ENCODE measurements at places on chromosomes 6 and 20. TPM values are rescaled to one million over a fixed set of nuclear protein-coding genes. Genes with fewer than 3 reads are reported as not detected.
A peak's percentile ranks its signal among the peaks of the same experiment; 100 is the strongest.

Gene PROKR2
- 5.9 TPM for total RNA-seq

Gene B4GALT5
- 49.7 TPM for total RNA-seq

Gene TRIM31
- 1.8 TPM for total RNA-seq

Gene MOCS3
- total RNA-seq, result 8.2 TPM

Gene CALHM5
- 0.10 TPM for total RNA-seq

Gene LIME1
- 6.3 TPM for total RNA-seq

Gene CDSN
- not detected for total RNA-seq

GRCh38 chr20:24027229-24027628 is 38.6 kb upstream of the GGTLC1 start:
- peaks cover 1% of the 10 kb centered on the region for H3K4me1 ChIP-seq
- H3K4me3 ChIP-seq, result no peak overlapping the region
- no peak for DNase-seq
- H3K36me3 ChIP-seq, result no peaks in the 10 kb centered on the region

DNA sequence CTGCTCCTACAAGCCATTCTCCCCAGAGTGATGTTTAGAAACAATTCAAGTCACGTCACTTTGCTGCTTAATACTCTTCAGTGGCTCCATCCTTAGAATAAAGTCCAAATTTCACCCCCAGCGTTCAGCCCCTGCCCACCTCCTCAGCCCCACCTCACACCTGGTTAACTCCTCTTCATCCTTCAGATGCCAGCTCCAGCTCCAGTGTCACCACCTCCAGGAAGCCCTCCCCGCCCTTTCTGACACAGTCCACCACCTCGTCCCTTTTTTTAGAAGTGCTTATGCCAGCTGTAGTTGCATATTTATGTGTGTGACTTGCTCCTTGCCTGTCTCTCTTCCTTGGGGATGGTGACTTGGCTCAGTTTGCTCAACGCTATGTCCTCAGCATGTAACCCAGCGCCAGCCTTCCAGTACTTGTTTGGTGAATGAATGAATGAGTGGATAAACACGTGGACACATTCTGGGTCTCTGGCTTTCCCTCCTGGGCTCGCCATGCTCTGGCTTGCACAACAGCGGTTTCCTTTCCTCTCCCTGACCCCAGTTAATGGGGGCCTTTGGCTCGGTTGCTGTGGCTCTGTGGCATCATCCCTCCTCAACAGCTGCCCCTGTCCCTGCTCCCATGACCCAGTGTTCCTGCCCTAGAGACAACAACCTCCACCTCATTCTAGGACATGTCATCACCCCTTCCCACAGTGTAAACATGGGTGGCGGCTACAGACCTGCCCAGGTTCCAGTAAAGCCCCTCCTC is 3.7 kb upstream of the IP6K3 start:
- no peaks in the 10 kb centered on the region for H3K36me3 ChIP-seq
- H3K4me1 ChIP-seq, result peaks cover 35% of the 10 kb centered on the region
- H3K27ac ChIP-seq, result no peak overlapping the region
- H3K4me3 ChIP-seq, result no peak overlapping the region

DNA sequence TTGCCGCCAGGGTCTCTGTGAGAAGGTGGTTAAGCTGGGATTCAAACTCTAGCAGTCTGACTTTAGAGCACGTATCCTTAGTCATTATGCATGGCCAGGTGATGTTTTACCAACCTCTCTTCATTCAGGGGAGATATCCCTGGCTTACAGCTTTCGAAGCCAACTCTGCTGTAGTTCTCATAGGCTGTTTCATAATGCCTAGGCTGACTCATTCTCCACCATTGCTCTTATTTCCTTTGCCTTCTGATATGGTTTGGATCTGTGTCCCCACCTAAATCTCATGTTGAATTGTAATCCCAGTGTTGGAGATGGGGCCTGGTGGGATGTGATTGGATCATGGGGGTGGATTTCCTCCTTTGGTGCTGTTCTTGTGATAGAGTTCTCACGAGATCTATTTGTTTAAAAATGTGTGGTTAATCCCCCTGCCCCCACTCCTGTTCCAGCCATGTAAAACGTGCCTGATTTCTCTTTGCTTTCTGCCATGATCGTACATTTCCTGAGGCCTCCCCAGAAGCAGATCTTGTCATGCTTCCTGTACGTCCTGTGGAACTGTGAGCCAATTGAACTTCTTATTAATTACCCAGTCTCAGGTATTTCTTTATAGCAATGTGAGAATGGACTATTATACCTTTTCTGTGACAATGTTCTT is 94.6 kb upstream of the MAN1A1 start:
- H3K4me1 ChIP-seq, result peaks cover 13% of the 10 kb centered on the region
- H3K27me3 ChIP-seq, result no peaks in the 10 kb centered on the region
- DNase-seq, result no peak
- H3K36me3 ChIP-seq, result no peaks in the 10 kb centered on the region
- no peak overlapping the region for H3K27ac ChIP-seq

- no peak for DNase-seq
- peaks cover 4% of the 10 kb centered on the region for H3K4me1 ChIP-seq
- no peaks in the 10 kb centered on the region for H3K36me3 ChIP-seq
- no peak overlapping the region for H3K4me3 ChIP-seq
- no peak overlapping the region for H3K27ac ChIP-seq
- H3K27me3 ChIP-seq, result no peaks in the 10 kb centered on the region
These were observed 645.9 kb downstream of the HTR1B start for GRCh38 chr6:76817429-76817828.

DNA sequence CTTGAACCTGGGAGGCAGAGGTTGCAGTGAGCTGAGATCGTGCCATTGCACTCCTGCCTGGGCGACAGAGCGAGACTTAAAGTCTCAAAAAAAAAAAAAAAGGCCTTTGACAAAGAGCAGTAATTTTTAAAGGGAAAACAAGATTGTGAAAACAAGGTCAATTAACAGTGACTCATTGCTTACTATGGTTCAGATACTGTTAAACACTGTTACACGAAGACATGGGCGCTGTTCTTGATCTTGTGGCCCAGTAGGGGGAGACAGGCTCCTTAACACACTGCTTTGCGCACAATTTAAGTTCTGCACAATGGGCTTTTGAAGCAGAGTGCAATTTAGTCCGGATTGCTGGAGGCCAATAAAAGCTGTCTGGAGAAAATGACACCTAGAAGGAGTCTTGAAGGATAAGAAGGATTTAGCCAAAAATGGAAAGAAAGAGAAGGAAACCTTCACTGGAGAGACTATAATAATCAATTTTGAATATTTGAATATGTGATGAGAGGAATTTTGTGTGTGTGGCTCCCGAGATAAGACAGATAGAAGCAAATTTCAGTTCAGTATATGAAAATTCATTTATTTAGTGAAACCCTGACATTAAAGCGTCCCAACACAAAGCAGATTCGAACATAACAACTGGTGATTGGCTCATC is 6.0 kb upstream of the LATS1 start:
- no peak overlapping the region for H3K27ac ChIP-seq
- DNase-seq, result peak; percentile 50
- H3K4me1 ChIP-seq, result peaks cover 4% of the 10 kb centered on the region
- H3K4me3 ChIP-seq, result no peak overlapping the region

DNA sequence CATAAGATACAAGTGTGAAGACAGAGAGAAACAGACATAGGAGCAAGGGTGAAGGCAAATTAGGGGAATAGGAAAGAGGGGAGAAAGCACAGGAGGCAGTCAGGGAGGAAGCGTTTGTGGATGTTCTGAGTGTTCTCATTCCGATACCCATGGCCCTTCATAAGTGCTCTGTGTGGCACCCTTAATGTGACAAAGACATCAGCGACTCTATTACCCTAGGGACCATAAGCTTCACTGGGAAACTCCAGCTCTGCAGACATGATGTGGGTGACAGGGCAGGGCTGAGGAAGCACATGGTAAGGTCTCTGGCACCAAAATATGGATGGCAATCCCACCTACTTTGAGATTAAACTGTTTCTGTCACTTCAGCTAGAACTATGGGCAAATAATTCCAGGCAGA is 33.0 kb downstream of the F13A1 start:
- H3K27me3 ChIP-seq, result peaks cover 31% of the 10 kb centered on the region
- H3K27ac ChIP-seq, result no peak overlapping the region
- no peak for DNase-seq
- H3K4me3 ChIP-seq, result no peak overlapping the region
- no peaks in the 10 kb centered on the region for H3K36me3 ChIP-seq

GRCh38 chr6:143000811-143001210 is 55.8 kb upstream of the HIVEP2 start:
- no peak overlapping the region for H3K4me3 ChIP-seq
- DNase-seq, result no peak
- H3K27ac ChIP-seq, result no peak overlapping the region
- peaks cover 3% of the 10 kb centered on the region for H3K27me3 ChIP-seq
- no peaks in the 10 kb centered on the region for H3K36me3 ChIP-seq

DNA sequence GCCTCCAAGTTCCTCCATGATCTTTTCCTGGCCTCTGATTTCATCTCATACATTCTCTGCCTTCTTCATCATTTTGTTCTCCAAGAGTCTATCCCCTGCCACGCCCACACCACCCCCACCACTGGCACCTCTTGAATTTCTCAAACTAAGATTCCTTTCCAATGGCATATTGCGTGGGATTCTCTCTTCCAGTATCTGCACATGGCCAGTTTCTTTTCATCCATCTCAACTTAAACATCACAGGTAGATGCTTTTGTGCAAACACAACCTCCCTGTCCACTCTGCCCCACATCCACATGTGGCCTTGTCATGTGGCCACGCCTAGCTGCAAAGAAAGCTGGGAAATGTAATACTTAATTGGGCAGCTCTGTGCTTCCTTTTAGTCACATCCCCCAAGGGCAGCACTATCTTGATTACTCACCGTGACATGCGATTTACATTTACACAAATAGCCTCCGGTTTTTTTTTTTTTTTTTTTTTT is 33.4 kb upstream of the ZMYND8 start:
- DNase-seq, result no peak
- no peaks in the 10 kb centered on the region for H3K27me3 ChIP-seq
- H3K4me1 ChIP-seq, result no peaks in the 10 kb centered on the region
- no peak overlapping the region for H3K4me3 ChIP-seq
- H3K36me3 ChIP-seq, result no peaks in the 10 kb centered on the region
- no peak overlapping the region for H3K27ac ChIP-seq

- no peaks in the 10 kb centered on the region for H3K36me3 ChIP-seq
- peak overlapping the region; percentile 27 for H3K4me3 ChIP-seq
- H3K4me1 ChIP-seq, result peaks cover 28% of the 10 kb centered on the region
- H3K27me3 ChIP-seq, result peaks cover 67% of the 10 kb centered on the region
- peak overlapping the region; percentile 8 for H3K27ac ChIP-seq
These were observed 24.0 kb upstream of the PHACTR3 start for GRCh38 chr20:59580146-59580946.

DNA sequence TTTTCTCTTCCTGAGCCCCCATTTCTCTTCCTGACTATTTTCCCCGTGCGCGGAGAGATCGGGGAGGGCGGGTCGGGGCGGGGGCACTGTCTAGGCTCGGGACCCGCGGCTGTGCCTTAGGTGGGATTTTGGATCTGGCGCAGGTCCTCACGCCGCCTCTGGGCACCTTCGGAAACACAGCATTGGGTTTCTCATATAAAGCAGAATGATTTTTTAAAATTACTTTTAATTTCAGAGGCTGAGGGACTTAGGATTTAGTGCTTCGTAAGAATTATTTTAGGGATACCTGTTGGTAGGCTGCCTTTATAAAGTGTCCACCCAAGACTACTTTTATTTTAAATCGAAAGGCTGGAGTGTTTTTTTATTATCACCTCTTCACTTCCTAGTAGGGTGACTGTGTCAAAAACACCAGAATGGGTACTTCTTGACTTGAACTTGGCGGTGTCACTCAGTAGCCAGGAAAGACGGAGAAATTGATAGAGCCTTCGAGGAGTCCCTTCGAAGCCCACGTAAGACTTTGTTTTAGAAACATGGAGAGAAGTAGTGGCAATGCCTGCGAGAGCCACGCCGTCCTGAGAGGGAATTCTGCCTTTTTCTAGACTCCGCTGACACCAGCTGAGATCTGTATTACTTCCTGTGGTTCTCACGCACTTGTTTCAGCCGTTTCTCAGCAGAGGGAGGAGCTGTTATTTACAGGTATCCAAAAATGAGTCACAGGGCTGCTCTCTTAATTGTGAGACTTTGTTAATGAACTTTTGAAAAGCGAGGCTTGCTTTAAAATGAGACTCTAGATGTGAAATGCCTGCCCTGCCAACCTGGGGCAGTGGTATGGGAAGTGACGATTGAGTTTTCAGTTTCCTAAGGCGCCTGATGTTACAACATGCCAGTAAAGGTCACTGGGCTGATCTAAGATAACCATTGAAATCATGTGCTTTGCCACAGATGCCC is 667 bp downstream of the STX11 start:
- H3K4me3 ChIP-seq, result peak overlapping the region; percentile 88
- no peak for DNase-seq
- H3K27me3 ChIP-seq, result peaks cover 82% of the 10 kb centered on the region

DNA sequence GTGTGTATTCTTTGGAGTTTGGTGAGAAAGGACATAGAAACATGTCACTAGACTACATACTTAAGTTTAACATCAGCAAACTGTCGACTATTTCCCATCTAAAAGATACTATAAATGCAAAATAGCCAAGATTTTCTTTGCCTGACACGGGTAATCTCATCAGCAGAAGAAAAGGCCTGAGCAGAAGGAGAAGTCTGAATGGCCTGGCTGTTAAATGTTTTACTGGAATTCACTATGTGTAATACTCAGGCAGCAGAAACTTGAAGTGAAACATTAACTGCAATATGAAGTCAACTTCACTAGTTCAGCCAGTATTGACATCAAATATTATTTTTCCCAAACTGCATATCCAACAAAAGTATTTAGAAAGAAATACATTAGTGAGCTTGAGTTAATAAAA is 6.4 kb upstream of the DSE start:
- peaks cover 2% of the 10 kb centered on the region for H3K27me3 ChIP-seq
- no peaks in the 10 kb centered on the region for H3K36me3 ChIP-seq
- H3K4me3 ChIP-seq, result no peak overlapping the region
- no peak for DNase-seq
- no peak overlapping the region for H3K27ac ChIP-seq

DNA sequence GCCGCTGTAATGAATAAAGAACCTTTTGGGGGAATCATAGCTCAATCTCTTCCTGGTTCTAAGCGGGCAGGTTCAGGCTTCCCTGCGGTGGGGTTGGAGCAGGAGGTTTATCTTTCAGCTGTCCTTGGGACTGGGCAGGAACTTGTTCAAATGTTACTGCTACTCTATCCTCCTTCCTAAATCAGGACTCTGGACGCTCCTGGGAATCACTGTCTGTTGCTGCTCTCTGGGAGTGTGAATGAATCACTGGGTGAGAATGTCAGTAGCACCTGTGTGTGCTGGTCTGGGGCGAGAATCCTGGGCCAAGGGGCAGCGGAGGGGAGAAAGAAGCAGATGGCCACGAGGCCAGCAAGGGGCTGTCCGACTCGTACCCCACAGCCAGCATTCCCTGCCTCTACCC is 65.4 kb upstream of the ZNFX1 start:
- no peak for DNase-seq
- peaks cover 24% of the 10 kb centered on the region for H3K27me3 ChIP-seq
- H3K4me3 ChIP-seq, result no peak overlapping the region
- peaks cover 11% of the 10 kb centered on the region for H3K4me1 ChIP-seq

- H3K36me3 ChIP-seq, result peaks cover 3% of the 10 kb centered on the region
- no peak overlapping the region for H3K4me3 ChIP-seq
- DNase-seq, result no peak
- H3K27me3 ChIP-seq, result no peaks in the 10 kb centered on the region
- peaks cover 14% of the 10 kb centered on the region for H3K4me1 ChIP-seq
These were observed 21.8 kb downstream of the FAM209B start for GRCh38 chr20:56554869-56555268.

GRCh38 chr6:166244353-166245045 is 63.7 kb downstream of the PRR18 start:
- no peaks in the 10 kb centered on the region for H3K36me3 ChIP-seq
- no peak overlapping the region for H3K27ac ChIP-seq
- H3K4me1 ChIP-seq, result no peaks in the 10 kb centered on the region
- H3K27me3 ChIP-seq, result peaks cover 53% of the 10 kb centered on the region

Measured in type B pancreatic cell (in vitro differentiated cells).